Iris pigment epithelial cell (primary cell): ENCODE measurements at places on chromosomes 1 and 21.

DNA sequence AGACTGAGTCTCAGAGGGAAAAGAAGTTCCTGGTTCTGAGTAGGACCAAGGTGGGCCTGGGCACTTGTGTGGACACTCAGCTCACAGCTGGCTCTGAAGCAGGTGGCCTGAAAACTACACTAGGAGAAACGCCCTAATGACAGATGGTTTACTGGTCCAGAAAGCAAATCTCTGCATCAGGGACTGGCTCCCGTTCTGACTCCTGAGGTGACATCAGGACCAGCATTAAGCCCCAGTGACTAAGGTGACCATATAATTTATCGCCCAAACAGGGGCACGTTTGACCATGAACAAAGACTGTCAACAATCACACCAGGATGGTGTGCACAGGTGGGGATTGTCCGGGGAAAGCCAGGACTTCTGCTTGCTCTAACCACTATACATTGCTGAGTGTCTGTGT, 12.2 kb upstream of the CD34 start:
- no peak for DNase-seq

DNA sequence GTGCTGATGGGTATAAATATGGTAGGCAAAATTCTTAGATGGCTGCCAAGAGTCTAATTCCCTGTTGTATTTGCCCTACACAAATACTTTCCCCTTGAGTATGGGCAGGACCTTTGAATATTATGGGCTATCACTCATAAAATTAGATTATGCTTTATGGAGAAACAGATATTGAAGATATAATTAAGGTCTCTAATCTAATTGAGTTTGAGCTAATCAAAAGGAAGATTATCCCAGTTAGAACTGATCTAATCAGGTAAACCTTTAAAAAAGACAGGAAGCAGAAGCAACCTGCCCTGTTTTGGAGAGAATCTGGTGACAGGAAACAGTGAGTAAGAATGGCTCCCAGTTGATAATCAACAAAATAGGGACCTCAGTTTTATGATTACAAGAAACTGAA, 609.0 kb upstream of the PRMT6 start:
- no peak for DNase-seq

DNA sequence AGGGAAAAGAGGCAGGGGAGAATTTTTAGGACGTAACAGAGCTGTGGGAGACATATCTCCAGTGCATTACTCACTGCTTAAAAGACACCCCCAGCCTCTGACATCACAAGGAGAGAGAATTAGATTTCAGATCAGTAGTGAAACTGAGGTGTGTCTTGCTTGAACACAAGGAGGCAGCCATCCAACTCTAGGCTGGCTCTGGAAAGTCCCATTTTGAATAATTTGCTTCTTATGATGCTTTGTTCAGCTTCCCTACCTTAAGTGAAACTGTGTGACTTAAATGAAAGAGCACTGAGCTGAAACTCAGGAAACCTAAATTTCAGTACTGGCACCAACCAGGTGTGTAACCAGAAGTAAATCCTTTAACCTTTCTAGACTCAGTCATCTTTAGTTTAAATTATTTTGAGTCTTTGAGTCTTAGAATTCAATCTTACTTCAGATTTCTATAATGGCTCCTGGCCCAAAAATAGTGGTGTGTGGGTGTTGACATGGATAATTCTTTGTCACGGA, 251.6 kb upstream of the SGIP1 start:
- DNase-seq: peak; percentile 94

DNA sequence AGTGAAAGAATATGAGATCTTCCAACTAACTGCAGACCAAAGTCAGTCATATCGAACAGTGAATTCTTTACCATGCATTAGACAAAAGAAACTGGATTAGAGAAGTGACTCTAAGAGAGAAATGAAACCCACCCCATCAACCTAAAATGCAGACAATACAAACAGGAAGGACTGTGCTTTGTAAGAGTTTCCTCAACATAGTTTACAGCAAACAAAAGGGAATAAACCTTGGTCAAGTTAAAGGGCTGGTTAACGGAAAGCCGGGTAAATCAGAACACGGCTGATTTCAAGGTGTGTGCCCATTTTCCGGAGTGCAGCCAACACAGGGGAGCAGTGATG, 39.2 kb downstream of the SIPA1L2 start:
- no peak for DNase-seq

- DNase-seq: no peak
Observed at GRCh38 chr1:215761446-215761845, 194.3 kb downstream of the KCTD3 start.

- no peak for DNase-seq
Observed at GRCh38 chr1:12185036-12185917, 18.5 kb downstream of the TNFRSF1B start.

- DNase-seq: no peak
Observed at GRCh38 chr1:55522353-55522903, 307.3 kb upstream of the USP24 start.

DNA sequence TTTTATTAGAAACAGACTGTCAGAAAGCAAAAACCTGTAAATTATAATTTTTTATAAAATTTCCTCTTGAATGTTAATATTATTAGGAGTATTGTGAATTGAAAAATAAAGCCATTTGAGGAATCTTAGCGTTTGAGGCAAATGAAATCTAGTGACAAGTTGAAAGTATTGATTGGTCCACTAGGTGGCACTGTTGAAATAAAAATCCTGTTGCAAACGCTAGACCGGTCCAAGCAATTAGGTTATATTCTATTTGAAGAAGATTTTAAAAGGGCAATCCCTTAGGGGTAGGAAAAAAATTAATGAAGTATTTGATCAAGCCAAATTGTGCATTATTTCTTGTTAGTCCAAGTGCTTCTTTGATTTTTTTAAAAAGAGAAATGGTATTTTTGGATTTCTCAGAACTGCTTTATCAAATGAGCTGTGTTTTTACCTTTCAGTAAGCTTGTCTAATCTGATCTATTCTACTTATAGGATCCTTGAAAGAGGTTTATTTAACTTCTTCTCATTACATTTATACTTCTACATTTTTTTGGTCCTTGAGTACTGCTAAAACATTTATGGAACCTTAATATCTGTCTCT, 57.7 kb downstream of the ATG4C start:
- DNase-seq: peak; percentile 65

- peak; percentile 90 for DNase-seq
Observed at GRCh38 chr1:215517441-215517891, 49.6 kb upstream of the KCTD3 start.

GRCh38 chr1:22569269-22569668, 6.0 kb downstream of the EPHA8 start:
- DNase-seq: no peak

- peak; percentile 38 for DNase-seq
Observed at GRCh38 chr1:192958871-192959270, 100.3 kb downstream of the UCHL5 start.

DNA sequence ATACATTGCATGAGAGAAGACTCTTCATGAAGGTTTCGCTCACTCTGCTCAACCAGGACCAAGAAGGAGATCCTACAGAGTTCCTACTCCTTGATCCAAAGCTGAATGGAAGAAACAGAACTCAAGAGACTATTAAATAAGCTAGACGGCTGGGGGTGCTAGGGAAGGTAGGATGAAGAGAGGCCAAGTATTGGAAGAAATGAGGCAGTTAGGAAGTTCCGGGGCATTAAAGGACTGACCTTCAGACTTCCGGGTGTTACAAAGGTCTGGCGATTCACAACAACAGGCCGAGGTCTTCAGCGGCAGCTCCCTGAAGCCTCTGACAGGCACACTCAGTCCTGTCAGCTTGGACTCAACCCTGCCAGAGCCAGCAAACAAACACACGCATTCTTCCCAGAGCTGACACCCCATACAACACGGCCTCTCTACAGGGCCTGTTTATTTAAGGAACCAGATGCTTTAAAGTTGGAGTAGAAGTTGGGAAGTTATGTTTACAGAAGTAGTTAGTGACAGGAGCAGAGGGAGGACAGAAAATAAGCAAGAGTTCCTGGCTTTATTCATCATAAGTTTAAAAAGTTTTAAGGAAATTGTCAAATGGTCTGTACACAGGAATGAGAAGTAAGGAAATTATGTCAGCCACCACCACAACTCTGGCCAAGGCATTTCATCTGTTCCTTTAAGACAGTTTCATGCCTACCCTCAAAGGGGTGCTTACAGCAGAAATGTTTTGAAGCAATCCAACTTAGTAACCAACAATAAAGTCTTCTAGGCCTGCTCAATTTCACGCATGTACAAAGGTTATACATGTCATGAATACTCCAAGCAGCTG, 4.7 kb downstream of the SORT1 start:
- DNase-seq: peak; percentile 79

GRCh38 chr1:227788271-227789083, 27.0 kb upstream of the PRSS38 start:
- peak; percentile 44 for DNase-seq

- no peak for DNase-seq
Observed at GRCh38 chr1:194829492-194829891, 1643.1 kb upstream of the B3GALT2 start.

DNA sequence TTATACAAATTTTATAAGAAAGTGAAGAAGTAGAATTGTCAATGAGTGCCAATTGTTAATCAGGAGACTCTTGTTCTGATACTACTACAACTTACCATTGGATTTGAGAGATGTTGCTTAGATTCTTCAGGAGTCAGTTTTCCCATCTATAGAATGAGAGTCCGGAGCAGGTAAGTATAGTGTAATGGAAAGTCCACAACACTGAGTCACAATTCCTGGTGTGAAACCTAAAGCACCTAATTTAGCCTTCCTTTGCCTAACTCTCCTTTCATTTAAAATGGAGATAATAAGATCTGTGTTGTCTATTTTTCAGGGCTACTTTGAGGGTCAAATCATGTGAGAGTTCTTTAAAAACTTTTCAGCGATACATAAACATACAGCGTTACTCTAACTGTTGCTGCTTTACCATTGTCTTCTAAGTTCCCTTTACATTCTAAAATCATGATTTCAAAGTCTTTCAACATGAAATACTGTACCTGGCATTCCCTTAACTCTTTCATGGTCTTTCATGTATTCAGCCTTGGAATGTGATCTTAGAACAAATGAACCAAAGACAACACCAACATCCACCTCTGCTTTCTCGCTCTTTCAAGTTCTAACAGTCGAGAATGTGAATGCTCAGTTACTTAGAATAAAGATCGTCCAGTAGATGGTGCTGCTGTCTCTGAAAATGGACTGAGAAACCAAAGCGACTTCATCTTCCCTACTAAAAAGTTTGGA, 90.9 kb downstream of the SLC30A10 start:
- DNase-seq: peak; percentile 67

DNA sequence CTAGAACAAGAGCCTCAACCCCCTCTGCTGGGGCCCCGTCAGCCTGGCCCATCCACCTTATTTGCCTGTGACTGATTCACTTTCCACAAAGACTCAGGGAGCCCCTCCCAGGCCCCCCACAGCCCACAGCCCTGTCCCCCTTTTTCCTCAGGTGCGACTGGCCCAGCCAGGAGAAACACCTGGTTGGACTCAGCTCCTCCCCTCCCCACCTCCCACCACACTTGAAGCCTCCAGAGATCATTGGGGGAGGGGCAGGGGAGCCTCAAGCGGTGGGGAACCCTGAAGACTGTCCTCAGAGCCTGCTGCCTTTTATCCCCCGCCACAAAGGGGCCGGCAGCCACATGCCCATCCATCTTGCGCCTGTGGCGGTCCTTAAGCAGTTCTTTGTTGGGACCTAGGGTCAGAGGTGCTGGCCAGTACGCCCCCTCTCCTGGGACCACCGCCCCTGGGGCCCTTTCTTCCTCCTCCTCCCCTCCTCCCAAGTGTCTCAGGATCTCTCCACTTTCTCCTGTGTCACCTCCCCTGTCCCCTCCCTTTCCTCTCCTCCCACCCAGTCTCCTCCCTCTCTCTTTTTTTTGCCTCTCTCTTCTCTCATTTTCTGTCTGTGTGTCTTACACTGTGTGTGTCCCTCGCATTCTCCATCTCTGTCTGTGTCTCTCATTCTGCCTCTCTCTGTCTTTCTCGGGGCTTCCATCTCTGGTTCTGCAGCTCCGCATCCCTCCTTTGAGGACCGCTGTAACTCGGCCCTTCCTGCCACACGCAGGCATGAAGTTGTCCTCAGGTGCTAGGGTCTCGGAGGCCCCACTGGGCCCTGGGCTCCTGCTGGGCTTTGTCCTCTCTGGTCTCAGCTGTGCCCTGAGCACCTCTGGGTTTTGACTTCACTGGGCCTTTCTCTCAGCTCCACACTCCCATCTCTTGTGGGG, 12.2 kb downstream of the CRABP2 start:
- no peak for DNase-seq

- no peak for DNase-seq
Observed at GRCh38 chr1:31801458-31801857, 14.4 kb downstream of the SPOCD1 start.

DNA sequence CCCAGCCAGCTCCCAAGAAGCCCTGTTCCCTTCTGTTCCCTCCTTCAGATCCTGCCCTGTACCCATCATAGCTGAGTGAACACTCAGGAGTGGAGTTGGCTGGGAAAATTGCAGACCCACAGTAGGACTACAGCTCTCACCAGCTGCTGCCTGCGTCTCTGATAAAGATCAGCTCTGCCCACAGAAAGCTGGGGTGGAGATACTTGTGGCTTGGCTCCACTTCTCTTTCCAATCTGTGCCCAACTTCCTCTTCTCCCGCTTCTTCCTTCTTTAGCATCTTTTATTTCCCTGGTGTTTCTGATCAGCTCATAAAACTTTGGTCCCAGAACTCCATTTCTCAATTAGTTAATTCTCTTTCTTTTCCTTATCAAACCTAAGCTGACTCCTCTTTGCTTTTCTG, 5.5 kb upstream of the CD1A start:
- no peak for DNase-seq

GRCh38 chr1:61640531-61641530, 84.1 kb downstream of the TM2D1 start:
- no peak for DNase-seq

DNA sequence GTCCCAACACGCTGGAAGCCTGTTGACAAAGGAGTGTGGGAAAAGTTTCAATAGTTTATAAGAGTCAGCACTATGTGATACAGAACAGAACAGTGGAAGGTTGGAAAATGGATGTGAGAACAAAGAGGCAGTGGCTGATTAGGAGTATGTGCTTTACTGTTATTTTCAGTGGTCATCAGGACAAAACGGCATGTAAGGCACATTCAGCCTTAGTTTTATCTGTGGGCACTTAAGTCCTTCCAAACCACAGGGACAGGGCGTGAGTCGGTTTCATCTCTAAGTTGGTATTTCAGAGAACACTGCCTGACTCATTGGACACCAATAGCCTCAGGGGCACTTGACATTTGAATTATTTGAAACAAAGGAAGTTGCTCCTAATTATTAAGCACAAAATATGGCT, 306.9 kb downstream of the ASTN1 start:
- no peak for DNase-seq
